ENCODE measurements at places on chromosomes 4 and X.

- DNase-seq, result peak; percentile 43
Observed at GRCh38 chrX:40543661-40544328, 37.0 kb upstream of the ATP6AP2 start.

DNA sequence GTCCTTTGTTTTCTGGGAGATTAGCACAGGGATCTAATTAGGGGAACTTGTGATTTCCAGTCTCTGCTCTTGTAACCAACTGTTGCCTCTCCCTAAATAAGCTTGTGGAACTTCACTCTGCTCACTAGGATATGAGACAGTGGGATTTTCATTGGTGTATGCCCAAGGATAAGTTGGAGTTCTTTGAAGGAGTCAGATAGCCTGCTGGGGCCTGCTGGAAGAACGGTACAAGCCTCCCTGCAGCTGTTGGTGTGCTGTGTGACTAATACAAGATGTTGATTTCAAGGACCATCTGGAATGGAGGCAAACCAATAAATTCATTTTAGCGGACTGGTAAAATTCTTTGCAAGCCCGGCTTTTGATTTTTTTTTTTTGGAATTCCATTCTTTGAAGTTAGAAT is 167.0 kb downstream of the AASDH start:
- no peak for DNase-seq

GRCh38 chr4:140790765-140791164 is 34.6 kb upstream of the TBC1D9 start:
- peak; percentile 33 for DNase-seq

GRCh38 chrX:42818151-42818921 is 40.4 kb upstream of the PPP1R2C start:
- DNase-seq, result no peak

DNA sequence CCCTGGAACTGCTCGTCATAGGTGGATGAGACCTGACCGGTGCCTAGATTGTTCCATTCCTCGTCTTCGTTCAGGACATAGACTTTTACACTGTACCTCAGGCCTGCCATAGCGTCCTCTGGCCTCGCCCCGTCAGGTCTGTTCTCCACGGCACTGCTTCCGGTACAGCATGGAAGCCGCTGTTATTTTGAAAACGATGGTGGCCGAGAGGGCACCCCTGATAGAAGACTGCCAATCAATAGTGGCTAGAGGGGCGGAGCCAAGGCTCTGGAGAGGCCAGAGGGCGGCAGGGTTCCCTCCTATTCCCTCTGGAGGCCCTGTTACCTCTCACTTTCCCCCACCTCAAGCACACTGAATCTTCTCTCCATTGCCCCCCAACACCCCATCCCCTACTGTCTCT is at the start of gene PPP4R3C:
Gene PPP4R3C (minus strand): TSS at position 155 of the 400 bp plus-strand sequence. CDS start 45 bp downstream, at position 110.
- no peak for DNase-seq

GRCh38 chr4:114603497-114603896 is 4.9 kb downstream of the UGT8 start:
- DNase-seq, result no peak

GRCh38 chr4:8171984-8172924 is 13.6 kb upstream of the ABLIM2 start:
- DNase-seq, result no peak

- DNase-seq, result no peak
Observed at GRCh38 chr4:147787204-147787603, 55.3 kb downstream of the ARHGAP10 start.

- DNase-seq, result no peak
Observed at GRCh38 chr4:36165631-36166005, 78.7 kb downstream of the ARAP2 start.

DNA sequence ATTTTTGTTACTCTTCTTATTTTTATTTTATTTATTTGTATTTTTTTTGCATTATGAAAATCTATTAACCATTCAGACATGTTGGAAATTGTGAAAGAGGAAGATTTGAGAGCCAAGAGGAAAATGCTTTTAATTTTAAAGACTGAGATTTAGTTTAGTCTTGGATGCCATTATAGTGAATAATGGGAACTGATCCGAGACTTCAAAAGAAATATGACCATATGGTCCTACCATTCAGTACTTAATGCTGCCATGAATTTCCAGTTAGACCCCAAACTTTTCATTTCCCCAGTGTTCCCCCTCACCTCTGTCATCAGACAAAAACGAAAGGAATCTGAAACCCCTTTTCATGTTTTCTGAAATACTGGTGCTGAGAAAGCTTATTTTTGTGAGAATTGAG is 95.5 kb downstream of the TENM3 start:
- no peak for DNase-seq
